CD4-positive, alpha-beta memory T cell (primary cell): ENCODE measurements at places on chromosomes 7 and 10.
A peak's percentile ranks its signal among the peaks of the same experiment; 100 is the strongest.

DNA sequence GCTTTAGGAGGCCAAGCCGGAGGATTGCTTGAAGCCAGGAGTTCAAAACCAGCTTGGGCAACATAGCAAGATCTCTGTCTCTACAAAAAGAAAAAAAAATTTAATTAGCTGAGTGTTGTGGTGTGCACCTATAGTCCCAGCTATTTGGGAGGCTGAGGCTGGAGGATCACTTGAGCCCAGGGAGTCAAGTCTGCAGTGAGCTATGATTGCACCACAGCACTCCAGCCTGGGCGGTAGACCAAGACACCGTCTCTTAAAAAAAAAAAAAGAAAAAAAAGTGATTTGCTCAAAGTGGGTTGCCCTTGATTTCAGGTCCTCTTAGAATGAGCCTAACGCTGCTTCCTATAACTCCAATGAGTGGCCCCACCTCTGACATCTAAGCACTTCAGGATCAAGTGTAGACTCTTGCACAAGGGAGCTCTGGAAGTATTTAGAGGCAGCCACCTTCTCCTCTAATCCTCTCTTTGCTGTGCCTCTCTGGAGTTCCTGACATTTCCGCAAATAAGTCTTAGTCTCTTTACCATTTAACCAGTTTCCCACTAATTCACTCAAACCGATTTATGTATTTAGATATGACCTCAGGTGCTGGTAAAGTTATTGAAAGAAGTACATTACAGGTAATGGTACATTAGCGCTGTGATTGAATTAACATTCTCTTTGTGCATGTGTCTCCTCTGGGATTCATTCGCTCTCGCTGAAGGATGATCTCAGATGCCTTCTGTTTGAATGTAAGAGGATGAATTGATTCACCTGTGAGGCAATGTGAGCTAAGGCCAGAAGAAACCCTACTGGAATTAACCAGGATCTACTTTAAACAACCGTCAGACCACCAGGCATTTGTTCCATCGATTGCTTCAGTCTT lies 60.8 kb upstream of the CELF2 start:
- no peak for DNase-seq

GRCh38 chr7:99365318-99366141 lies 9.0 kb upstream of the ARPC1B start:
- DNase-seq = peak; percentile 68

- DNase-seq = no peak
These were observed 222.9 kb upstream of the KMT2E start for GRCh38 chr7:104791080-104791479.

DNA sequence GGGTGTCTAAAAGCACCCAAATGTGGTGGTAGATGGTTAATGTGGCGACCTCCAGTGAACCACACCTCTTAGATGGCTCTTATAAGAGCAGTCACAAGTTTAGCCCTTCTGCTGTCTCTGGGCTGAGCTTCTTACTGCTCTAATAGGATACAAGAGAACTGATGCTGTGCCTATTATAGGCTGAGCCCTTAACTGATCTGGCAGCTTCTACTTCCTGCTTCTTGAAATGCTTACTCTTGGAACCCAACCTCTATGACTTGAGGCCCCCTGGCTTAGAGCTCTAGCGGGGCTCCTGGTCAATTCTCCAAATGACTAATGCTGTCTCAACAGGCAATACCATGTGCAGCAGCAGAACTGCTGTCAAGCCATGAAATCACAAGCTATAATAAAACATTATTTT lies 35.0 kb upstream of the LSM8 start:
- DNase-seq = no peak

DNA sequence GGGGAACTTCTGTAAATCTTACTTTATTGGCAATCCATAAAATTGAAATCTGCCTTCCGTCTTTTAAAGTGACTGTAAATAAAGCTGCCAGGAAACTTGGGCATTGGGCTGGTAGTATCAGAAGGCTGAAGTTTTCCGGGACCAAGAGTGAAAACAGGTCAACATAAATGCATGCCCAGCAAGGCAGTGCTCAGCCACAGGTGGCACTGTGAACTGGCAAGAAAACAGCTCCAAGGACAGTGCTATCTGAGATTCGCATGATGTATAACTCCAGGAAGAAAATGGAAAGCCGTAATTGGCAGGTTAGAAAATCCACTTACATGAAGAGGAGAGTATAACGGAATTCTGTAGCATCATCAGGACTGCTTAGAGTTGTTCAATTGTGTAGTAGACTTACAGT lies 1.9 kb upstream of the INSYN2A start:
- DNase-seq = no peak

DNA sequence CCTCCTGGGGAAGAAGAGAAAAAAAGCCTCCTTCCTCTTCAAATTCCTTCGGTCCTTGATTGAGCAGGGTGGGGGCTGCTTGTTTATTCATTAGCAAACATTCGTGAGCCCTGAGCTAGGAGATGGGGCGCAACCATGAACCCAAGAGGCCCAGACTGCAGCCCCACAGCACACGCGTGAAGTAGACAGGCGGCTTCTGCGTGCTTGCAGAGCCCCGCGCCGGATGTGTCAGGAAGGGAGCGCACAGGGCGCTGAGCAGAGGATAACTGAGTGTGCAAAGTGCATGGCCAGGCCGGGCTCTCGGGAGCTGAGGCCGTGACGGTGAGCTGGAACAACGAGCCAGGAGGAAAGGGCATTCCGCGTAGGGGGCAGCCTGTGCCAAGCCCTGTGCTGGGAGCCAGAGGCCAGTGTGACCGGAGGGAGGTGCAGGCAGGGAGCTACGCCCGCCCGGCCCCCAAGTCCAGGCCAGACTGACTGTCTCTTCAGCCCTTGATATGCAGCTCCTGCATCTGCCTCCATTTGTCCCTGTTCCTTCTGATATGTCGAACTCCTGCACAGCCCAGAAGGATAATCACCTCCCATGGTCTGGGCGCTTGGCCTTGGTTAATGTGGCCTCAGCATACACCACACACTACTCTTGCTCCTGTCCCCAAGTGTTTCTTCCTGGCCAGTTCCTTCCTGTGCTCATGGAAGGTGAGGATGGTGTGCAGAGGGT lies 4.6 kb downstream of the FOXL3 start:
- DNase-seq = no peak

- DNase-seq = no peak
These were observed 36.5 kb downstream of the GHRHR start for GRCh38 chr7:31000161-31000693.

GRCh38 chr7:12573885-12574284 lies 3.4 kb downstream of the SCIN start:
- DNase-seq = no peak

DNA sequence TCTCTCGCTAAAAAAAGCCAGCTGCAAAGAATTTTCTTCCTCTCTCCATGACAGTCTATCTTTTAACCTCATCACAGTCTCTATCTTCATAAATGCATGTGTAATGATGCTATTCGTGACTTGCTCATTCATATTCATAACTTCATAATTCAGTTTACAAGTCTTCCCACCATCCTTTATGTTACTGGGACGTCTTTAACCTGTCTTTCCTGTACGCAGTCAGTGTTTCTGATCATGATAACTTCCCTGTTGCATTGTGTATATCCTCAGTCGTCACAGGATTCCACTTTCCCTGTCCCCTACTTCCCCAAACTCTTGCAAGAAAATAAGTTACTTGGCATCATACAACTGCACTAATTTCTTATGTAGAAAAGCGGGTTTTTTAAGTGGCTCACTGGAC lies 165.6 kb upstream of the ASAH2 start:
- DNase-seq = no peak
